ENCODE measurements at places on chromosomes 7 and 10.

DNA sequence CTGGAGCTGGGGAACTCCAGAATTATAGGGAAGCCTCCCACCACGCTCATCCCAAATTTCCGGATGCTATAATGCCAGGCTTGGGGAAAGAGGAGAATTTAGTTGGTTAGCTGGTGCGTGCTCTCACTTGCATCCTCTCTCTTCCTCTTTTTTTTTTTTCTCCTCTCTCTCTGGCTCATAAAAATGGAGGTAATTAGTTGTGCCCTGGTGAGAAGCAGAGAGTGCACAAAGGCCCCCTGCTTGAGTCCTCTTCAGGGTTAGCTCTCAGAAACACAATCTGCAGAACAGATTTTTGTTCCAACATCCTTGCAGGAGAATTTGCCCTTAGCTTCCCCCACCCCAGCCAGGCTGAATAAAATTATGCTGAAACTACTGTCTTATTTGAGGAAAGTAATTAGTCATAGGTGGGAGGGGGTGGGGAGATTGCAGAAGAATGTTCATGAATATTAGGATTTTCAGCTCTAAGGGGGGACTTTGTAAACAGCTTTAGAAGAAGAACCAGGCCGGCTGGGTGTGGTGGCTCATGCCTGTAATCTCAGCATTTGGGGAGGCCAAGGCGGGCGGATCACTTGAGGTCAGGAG is 7.6 kb downstream of the SERPINE1 start:
- DNase-seq = no peak

DNA sequence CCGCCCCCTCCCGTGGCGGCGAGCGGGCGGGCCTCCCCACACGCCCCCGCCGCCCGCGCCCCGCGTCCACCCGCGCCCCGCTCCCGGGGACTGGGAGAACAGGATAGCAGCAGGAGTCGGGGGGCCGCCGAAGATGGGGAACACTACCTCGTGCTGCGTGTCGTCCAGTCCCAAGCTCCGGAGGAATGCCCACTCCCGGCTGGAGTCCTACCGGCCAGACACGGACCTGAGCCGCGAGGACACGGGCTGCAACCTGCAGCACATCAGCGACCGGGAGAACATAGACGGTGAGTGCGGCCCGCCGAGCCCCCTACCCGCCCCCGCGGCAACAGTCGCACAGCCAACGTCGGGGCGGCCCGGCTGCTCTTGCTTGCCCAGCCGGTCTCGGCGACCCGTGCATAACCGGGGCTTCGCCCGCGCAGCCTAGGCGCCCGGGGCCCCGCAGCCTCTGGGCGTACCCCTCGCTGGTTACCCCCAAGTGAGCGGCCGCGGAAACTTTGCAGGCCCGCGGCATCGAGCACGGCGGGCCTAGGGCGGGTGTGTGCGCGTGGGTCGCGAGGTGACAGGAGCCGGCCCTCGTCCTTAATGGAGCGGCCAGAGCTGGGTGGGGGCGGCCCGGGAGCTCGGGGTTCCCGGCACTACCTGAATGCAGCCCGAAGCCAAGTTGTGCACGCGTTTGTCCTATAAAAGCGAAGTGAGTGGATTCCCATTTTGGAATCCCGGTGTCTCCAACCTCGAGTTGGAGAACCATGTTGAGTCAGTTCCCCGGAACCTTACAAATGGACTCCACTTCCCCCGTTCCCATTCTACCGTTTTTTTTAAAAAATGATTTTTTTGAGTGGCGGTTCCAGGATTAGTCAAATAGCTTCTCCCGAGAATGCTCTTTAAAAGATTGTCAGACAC is 863 bp downstream of the CCNY start:
- peak; percentile 40 for DNase-seq

DNA sequence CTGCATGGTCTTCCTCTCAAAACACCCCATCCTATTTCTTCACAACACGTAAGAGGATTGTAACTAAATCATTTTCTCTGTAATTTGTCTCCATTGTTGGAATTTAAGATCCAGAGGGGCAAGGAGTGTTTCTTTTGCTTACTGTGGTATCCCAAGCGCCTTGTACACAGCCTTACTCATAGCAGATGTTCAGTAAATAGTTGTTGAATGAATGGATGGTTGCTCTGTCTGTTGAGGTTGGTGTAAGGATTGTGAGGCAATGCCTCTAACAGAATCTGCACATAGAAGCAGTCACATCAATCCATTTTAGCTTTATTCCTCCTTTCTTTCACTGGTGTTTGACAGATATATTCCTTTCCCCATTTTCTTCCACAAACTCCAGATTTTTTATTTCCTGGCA is 90.1 kb downstream of the ZNF365 start:
- DNase-seq = no peak

DNA sequence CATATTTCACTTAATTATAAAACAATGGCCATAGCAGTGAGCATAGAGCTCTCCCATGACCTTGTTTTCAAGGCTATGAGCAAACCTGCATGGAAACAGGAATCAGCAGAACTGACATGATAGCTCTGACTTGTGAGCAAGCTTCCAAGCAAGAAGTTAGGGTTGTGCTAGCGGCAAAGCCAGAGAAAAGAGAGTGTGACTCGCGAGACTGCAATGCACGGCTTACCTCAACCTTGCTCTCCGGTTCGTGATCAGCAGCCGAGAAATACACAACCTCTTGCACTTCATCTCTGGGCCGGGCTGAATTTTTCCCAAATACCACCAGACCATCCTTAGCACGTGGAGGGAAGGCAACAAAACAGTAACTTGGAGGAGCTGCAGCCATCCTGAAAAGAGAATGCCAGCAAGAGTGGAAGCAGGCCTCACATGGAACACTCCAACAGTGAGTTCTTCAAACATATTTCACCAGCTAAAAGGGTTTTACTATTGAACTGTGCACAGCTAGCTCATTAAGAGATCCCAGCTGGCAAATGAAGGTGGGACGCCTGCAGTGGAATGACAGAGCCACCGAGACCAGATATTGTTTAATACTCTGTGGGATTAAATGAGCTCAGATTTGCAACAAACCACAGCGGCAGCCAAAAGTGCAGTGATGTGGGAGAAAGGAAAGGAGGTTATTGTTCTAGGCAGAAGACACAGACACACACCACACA is 20.8 kb downstream of the SCRN1 start:
- peak; percentile 90 for DNase-seq

DNA sequence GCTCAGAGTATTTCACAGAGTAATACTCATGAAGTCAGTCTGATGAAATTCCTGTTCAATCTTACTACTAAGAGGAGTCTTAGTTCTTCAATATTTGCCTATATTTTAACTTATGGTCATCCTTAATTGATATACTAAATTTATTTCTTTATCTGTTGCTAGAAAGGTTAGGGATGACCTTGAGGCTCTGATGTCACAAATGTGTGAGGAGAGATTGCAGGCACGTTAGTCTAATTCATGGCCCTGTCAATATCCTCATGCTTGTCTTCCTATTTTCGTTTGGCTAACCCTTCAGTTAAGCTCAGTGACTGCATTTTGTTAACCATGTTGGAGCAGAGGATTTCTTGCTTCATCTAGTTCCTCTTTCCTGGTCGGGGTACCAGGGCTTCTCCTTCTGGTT is 704.7 kb upstream of the COBL start:
- no peak for DNase-seq

GRCh38 chr7:30083334-30083733 is 51.5 kb upstream of the MTURN start:
- DNase-seq = no peak
